Activated T-cell treated with anti-CD3 and anti-CD28 coated beads, Interleukin-2, amount 50 U/mL, for 4 hours (primary cell): ENCODE measurements at places on chromosomes 3 and 15.

DNA sequence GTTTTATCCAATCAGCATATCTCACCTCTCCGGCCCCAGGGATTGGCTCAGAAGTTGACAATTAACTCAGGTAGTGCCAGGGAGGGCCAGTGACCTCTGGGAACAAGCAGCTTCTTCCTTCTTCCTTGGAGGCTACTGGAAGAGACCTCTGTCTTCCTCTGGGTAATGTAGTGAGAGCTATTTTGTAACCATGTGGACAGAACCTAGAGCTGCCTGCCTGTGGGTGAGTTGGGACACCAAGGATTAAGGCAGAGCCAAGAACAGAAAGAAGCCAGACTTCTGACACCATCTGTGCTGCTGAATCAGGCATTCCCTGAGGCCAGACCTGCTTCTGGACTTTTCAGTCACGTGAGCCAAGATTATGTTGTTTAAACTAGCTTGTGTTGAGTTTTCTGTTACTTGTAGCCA, 5.9 kb upstream of the NDUFAF1 start:
- DNase-seq, result no peak

GRCh38 chr3:25532431-25533162, 104.5 kb downstream of the RARB start:
- no peak for DNase-seq

- DNase-seq, result no peak
These were observed 160.1 kb upstream of the DPH6 start for GRCh38 chr15:35705884-35706585.

DNA sequence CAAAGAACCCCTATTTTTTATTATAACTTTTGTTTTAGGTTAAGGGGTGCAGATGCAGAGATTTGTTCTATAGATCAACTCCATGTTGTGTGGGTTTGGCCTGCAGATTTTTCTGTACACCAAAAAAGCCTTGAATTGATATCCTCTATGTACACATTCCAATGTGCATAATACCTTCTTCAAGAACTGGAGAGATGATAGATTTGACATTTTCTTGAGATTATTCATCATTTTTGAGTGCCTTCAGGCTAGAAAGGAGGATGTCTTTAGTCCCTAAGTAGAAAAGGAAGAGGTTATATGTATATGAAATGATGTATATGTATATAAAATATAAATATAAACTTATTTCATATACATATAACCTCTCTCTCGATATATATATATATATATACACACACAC, 1190.0 kb upstream of the ALCAM start:
- no peak for DNase-seq

DNA sequence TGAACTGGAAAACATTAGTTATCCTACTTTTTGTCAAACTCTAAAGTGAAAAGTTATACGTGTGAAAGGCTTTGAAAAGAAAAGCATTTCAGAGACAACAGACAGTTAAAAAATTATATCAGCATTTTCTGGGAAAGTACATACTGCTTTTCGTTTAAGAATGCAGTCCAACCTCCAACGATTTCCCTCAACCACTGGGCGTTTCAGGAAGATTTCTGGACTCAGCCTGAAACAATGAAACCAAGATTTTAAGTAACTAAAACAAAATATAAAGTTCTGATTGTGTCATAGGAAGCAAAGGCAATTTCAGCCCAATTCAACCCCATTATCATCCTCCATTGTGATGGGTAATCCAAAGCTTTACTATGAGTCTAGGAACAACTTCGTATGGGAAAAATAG, 110.7 kb downstream of the PLD1 start:
- no peak for DNase-seq
